ENCODE measurements at places on chromosomes 3 and 15.

GRCh38 chr3:149572796-149573414 is 84.9 kb downstream of the WWTR1 start:
- DNase-seq, result no peak

GRCh38 chr3:51802106-51802703 is 23.2 kb upstream of the IQCF6 start:
- DNase-seq, result no peak

DNA sequence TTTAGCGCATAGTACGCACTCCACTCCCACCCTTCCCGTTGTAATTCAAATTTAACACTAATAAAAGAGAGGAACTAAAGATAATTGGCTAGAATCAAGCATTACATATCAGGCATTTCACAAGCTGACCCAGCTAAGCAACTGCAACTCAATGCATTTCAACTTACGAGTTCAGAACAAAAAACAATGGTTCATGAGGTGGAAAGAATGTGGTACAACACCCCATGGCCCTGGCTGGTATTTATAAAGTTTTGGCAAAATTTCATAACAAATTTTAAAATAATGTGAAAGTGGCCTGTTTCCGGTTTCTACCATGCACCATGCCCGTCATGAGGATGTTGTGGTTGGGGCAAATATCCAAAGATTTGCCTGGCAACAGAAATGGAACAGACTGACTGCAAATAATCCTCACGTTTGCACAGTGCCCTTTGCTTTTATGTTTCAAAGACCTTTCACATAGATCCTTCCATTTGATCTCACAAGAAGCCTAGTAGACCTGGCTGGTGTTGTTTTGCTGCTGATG is 455.3 kb upstream of the NR2F2 start:
- no peak for DNase-seq

- no peak for DNase-seq
Observed at GRCh38 chr3:4763604-4764247, 215.5 kb upstream of the BHLHE40 start.

DNA sequence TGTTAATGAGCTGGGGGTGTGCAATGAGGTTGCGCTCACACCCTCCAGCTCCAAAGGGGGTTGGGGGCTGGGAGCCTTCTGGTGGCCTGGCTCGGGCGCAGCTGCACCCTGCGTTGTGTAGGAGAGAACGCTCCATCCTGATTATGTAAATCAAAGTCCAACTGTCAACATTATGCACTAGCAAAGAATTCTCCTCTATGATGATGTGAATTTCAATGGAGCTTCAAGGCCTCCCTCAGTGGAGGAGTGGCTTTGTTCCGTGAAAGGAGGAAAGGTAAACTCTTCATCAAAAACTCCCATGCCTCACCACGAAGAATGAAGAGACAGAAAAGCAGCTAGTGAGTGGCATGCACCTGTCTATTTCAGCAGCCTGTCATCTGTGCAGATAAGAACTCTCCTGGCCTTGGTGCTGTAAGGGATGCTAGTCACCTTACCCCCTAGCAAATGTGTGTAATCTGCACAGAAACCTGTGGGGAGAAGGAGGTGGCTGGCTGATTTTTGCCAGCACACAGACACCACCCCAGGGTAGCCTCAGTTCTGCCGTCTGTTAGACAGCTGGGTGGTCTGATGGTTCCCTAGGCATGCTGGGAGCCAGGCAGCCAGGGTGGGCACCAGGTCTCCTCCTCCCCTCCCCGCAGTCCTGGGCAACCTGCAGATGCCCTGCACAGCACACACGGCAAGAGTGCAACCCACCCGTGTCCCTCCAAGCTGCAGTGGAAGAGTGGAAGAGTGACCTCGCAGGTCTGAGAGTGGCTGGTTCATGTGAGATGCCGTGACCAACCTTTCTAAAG is 47.0 kb upstream of the TRPM1 start:
- no peak for DNase-seq

GRCh38 chr3:14404631-14405359 is 2.4 kb downstream of the SLC6A6 start:
- no peak for DNase-seq

- no peak for DNase-seq
Observed at GRCh38 chr3:180918542-180918941, 6.1 kb downstream of the FXR1 start.
